Renal cortical epithelial cell (primary cell): ENCODE measurements at places on chromosomes 4 and X. TPM values are rescaled to one million over a fixed set of nuclear protein-coding genes. Genes with fewer than 3 reads are reported as not detected.

- DNase-seq: no peak
Measured at GRCh38 chrX:153820601-153821000, 9.7 kb downstream of the PDZD4 start.

GRCh38 chr4:182286035-182286434, 42.8 kb downstream of the TENM3 start:
- peak; percentile 33 for DNase-seq

GRCh38 chr4:129422277-129422676, 326.3 kb downstream of the C4orf33 start:
- DNase-seq: no peak

- no peak for DNase-seq
Measured at GRCh38 chrX:82335772-82336171, 1133.9 kb downstream of the SH3BGRL start.

DNA sequence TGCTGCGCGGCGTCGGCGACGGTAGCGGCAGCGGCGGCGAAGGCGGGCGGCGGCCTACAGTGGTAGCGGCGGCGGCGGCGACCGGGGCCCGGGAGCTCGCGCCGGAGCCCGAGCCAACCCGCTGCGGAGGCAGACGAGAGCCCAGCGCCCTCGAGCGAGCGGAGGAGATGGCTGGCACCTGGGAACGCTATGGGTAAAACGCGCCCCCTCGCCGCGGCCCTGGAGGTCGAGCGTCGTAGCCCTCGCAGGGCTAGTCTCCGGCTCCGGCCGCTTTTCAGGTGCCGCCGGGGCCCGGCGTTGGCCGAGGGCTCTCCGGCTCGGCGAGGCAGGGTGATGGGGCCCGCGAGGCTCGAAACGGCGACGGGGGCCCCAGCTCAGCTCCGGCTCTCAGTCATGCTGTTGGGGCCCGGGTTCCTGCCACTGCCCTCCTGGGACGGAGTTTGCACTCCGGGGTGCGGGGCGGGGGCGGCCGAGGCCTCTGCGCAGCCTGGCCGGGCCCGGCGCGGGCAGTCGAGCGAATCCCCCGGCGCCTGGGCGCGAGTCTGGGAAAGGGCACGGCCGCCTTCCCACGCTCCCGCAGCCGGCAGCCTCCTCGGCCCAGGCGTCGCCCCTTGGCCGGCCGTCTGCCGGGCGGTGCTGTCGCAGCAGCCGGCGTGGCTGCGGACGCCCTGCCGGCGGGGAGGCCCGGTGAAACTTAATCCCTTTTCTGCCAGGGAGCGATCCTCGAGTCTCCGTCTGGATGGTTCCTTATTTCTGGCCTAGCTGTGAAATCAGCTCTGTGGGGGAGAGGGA, 768 bp downstream of the MID2 start:
- no peak for DNase-seq

DNA sequence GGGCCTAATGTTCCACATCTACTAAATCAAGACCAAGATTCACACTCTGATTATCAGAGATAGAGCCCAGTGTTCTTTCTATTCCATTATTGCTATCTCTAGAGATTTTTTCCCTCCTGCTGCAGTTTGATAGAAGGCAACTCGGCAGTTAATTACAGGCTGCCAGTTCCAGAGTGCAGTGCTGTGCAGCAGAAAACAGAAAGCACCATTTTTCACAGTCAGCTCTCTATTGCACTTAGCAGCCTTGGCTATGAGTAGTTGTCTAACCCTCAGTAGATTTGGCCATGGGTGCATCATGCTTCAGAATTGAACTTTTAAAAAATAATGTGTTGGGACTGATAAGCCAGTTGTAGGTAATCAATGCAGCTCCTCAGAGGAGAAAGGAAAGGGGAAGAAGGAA, 295.3 kb downstream of the MID1IP1 start:
- no peak for DNase-seq

DNA sequence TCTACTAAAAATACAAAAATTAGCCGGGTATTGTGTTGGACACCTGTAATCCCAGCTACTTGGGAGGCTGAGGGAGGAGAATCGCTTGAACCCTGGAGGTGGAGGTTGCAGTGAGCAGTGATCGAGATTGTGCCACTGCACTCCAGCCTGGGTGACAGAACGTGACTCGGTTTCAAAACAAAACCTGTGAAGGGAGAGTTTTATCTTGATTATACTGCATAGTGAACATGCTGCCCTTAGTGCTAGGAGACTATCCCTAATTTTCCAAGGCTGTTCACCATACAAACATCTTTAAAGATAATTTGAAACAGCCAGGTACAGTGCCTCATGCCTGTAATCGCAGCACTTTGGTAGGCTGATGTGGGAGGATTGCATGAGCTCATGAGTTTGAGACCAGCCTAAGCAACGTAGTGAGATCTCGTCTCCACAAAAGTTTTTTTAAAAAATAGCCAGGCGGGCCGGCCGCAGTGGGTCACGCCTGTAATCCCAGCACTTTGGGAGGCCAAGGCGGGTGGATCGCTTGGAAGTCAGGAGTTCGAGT, 6.2 kb downstream of the AFF1 start:
- DNase-seq: no peak

DNA sequence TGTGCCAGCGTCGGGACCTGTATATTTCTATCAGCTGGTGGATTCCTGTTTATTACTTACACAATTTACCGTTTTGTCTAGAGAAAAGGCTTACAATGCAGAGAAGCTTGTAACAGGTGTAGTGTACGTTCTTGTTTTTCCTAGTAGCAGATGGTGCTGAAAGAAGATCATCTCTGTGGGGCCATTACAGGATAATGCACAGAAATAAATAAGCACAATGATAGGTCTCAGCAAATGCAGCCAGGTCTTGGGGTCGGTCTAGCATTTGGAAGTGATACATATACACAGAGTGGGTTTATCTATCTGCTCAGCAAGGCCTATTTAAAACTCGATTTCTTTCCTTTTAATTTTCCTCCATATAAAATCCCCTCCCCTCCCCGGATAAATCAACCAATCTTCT, 180.9 kb upstream of the LCORL start:
- DNase-seq: no peak

- no peak for DNase-seq
Measured at GRCh38 chrX:623599-624315, 6.8 kb upstream of the SHOX start.

GRCh38 chrX:25819879-25820278, 318.3 kb upstream of the MAGEB18 start:
- DNase-seq: no peak

GRCh38 chr4:87050596-87050995, 115.8 kb downstream of the AFF1 start:
- no peak for DNase-seq

DNA sequence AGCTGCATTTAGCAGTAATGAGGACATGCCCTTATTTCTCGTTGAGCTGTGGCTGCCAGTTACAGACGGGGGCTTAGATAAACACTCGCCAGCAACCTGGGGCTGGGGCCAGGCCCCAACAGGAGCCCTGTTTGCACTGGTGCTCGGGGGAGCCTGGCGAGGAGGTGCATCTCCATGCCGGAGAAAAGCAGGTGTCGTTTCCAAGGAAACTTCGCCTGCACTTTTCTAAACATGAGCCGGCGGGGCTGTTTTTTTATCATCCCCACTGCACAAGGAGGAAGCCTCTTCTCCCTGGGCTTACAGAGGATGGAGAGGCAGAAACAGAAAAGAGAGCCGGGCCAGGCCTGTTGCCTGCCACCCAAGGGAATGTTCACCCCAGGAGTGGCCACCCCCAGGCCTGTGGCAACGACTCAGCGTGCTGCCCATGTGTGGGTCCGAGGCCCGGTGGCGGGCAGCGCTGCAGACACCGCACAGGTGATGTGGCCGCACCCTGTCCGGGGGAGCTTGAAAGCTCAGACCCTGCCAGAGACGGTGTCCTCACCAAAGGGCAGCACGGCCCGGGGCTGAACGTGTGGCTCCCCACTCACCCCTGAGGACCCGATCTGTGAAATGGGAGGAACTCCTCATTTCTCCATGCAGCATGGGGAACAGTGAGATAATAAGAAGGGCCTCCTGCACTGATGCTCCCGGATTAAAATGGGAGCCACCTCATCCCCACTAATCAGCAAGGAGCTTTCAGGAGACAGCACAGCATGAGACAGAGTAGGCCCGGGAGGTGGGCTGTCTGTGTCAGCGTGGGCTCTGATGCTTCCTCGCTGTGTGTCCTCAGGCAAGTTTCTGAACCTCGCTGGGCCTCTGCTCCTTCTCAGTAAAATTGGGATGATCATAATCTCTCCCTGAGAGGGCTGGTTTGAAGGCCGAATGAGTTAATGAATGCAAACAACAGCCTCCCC, 33.8 kb upstream of the ADRA2C start:
- DNase-seq: no peak

DNA sequence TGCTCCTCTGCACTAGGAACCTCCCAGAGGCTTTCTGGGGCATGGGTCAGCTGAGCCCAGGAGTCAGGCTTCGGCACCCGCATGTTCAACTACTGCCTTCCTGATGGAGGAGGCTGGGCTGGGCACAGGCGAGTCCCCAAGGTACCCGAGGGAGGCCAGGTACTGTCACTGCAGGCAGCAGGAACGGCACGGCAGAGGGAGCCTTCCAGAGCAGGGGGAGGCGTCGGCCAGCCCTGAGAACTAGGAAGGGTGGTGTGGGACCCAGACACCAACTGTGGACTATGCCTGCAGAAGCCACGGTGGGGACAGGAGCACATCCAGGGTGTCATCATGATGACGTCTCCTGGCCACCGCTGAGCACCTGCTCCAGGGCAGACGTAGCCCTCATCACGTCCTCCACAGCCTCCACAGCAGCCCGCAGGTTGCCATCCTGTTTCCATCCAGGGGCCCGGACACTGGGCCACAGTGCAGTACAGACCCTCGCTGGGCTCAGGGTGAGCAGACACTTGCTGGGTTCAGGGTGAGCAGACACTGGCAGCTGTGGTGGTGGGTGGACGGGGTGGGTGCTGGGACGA, 40.8 kb downstream of the SORCS2 start:
- DNase-seq: no peak

DNA sequence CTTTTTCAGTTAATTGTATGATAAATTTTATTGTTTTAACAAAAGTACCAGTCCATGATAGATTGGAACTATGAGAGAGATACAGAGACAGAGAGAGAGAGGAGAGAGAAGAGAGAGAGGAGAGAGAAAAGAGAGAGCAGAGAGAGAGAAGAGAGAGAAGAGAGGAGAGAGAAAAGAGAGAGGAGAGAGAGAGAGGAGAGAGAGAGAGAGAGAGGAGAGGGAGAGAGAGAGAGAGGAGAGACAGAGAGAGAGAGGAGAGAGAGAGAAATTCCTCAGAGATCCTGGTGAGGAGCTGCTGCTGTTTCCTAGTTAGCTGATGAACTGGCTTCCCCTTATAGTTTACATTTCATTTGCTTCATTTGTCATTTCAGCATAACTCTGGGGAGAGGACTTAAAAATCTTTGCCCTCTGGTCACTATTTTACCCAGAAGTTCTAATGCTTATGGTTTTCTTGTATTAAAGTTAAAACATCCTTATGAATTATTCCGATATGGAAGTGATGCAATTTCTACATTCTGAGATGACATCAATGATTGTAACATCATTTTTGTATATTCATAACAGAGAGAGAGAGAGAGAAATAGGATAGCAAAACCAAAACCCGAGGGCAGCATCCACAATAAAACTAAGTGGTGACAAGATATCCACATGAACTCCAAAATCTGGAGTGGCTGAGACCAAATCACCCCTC, 10.8 kb downstream of the CTAG1A start:
- DNase-seq: peak; percentile 8

The DGKK gene
- total RNA-seq: not detected in 2 replicates

The NHS gene
- total RNA-seq: 4.9 and 14.2 TPM in 2 replicates

The RAPGEF2 gene
- 42.7 and 66.9 TPM in 2 replicates for total RNA-seq
